ENCODE measurements at places on chromosomes 12 and 14. TPM values are rescaled to one million over a fixed set of nuclear protein-coding genes. Genes with fewer than 3 reads are reported as not detected.

TCL1A gene
- polyA plus RNA-seq, result not detected

DNA sequence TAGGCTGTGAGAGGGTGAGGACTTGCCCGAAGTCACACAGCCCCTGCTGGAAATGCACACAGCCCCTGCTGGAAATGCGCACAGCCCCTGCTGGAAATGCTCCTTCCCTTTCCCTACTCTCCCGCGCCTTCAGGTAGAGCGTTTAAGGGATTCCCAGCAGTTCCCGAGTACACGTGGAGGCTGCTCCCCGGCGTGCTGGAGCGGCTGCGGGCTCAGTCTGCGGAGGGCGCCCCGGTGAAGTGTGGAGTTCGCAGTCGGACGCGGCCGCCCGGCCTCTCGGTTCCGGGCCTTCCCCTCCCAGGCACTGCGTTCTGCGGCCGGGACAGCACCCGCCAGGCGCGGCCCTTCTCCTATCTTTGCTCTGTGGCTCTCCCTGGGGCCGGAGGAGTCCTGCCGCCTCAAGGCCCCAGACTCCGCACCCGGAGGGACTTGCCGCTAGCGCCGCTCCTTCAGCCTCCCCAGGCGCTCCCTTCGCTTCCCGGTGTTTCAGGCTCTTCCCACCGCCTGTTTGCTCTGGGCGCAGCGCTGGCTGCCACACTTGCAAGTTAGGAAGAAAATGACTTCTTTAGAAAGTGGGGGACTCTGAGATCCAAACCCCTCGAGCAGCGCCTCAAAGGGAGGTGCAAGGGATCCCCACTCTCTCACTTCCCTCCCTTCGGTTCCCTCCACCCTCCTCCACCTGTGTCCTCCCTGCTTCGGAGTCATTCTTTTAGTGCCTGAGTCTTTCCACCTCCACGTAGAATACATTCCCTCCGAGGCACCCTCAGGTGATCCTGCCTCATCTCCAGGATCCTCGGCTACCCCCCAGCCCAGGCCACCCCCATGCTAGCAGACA, 8.3 kb upstream of the TBX5 start:
- DNase-seq, result no peak

DNA sequence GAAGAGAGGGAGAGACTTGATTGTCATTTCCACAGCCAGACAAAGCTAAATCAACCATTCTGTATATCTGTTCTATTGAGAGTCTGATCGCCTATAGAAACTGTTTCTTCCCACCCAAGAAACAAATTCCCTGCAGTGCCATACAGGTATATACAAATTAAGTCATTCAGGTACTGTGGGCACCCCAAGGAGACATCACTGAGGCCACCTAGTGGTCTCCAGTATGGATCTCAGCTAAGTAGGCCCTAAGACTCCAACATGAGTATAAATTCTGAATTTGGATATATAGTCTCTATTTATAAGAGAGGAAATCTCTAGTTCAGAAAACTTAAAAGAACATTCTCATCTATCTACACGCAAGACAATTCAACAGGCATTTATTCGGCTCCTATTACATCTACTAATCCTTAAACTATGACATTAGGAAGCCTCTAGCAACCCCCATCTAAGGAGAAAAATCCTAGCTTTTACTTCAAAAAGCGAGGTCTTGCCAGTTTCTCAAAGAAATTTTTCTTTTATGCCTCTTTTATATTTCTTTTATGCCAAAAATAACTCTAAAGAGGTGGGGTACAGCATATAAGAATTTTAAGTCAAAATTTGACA, 62.6 kb downstream of the DCAF5 start:
- DNase-seq, result peak; percentile 32

AICDA gene
- polyA plus RNA-seq, result not detected

DNA sequence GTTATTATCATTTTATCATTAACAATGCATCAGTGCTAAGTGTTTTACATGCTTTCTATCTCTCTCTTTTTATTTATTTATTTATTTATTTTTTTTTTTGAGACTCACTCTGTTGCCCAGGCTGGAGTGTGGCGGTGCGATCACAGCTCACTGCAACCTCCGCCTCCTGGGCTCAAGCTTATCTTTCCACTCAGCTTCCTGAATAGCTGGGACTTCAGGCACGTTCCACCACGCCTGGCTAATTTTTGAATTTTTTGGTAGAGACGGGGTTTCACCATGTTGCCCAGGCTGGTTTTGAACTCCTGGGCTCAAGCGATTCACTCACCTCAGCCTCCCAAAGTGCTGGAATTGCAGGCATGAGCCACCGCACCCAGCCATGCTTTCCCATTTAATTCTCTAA, 3.9 kb upstream of the BTG1 start:
- DNase-seq, result no peak

GRCh38 chr12:14396071-14396470, 30.6 kb downstream of the ATF7IP start:
- no peak for DNase-seq

DNA sequence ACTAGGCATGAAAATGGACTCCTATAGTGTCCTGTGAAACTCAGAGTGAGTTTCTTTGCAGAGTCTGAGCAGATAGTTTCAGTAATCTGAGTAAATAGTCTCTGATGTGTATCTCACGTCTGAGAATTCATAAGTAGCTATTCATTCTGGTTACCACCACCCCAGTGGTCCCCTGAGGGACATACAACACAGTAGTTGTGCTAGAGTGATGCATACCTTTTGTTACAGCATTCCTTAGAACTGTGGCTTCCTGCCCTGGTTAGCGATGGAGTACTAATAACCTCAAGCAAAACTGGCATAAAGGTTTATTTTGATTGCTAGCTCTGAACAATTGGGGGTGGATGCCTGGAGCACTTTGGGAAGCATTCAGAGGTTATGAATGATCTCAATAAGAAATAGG, 114.7 kb downstream of the DAAM1 start:
- no peak for DNase-seq

GRIN2B gene
- polyA plus RNA-seq, result not detected

DNA sequence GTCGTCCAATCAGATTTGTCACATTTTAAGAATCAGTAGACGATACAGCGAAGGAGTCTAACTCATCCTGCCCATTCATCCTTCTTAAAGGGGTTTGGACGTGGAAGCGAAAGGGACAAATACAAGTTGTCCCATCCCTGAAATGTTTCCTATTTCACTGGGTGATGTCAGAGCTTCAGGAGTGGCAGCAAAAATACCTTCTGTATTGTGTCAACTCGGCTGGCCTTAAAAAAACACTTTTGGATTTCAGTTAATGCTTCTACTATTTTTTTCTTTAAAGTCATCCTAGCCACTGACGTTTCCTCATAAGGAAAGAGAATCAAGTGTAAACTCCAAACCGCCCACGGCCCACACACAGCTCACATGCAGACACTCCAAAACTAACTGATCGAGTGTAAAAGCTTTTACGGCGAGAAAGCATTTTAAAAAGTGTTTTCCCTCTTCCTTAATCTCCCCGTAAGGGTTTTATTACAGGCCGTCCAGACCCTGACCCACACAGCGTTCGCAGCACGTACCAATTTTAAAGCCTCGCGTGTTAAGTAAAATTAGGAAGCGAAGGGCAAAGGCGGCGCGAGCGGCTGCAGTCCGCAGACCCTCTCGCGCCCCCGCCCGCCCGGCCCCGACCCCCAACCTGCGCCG, 593 bp downstream of the CFL2 start:
- DNase-seq, result no peak

KRT3 gene
- polyA plus RNA-seq, result not detected

NYNRIN gene
- polyA plus RNA-seq, result 4.7 TPM

PLXNC1 gene
- 0.28 TPM for polyA plus RNA-seq

DNA sequence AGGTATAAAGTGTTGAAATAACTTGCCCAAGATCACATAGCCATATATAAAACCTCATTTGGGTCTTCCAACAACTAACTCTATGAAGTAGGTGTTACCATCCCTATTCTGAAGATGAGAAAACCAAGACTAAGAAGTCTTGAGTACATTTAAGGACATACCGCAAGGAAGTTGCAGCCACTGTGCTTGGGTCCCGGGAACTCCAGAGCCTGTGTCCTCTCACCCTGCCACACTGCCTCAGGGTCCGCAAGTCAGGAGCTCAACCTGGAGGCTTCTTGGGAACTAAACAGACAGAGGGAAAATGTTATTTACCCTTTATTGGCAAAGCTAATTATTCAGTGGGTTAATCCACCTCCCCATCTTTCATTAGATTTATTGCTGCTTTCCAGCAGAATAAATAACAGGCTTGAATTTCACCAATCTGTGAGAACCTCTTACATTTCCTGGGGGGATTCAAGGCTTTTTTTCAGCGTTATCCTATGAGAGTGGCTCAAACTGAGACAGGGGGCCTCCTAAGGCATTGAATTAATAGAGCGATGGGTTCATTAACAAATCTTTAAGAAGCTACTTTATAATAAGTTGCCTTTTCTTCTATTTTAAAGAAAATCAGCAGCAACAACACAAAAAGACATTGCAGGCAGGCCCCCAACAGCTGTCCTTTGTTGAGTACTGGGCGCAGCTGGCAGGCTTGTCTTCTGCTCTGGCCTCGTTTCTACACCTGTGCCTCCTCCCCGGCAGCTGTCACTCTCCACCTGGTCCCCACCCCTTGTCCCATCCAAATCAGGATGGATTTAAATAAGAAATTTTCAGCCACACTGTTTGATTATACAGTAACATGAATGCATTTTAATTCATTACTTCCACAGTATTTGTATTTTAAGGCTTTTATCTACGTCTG, 25.3 kb downstream of the PHLDA1 start:
- DNase-seq, result no peak

- no peak for DNase-seq
Measured at GRCh38 chr14:75612157-75612556, 33.7 kb downstream of the FLVCR2 start.

- no peak for DNase-seq
Measured at GRCh38 chr14:91333650-91334039, 84.0 kb downstream of the CCDC88C start.

DNA sequence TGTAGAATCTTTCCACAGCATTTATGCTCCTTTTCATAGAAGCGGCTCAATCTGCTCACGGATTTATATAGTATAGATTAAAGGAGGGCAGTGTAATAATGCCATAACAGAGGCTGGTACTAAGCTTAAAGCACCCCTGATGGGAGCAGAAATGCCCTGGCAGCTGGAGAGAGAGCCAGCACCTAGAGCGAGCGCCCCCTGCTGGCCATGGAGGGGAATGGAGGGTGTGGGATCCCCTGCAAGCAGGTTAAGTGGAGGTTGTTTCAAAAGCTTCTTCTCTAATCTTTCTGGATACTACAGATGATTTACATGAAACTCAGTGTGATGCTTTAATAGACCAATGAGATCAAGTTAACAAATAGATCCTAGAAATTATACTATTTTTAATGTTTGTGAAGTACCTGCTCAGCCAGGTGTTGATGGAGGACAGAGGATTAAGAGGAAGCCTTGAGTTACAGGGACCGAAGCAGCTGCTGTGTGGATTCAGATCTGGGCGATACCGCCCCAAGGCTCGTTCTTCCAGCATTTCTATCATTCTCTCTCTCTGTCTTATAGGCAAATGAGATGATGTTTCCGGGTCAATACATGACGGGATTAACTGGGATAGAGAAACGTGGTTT, 1519.3 kb upstream of the TMEM132C start:
- DNase-seq, result peak; percentile 69

PLEKHA5 gene
- polyA plus RNA-seq, result 6.7 TPM

GRCh38 chr12:1587927-1588574, 6.3 kb downstream of the FBXL14 start:
- DNase-seq, result no peak

TEX22 gene
- polyA plus RNA-seq, result 0.26 TPM

DNA sequence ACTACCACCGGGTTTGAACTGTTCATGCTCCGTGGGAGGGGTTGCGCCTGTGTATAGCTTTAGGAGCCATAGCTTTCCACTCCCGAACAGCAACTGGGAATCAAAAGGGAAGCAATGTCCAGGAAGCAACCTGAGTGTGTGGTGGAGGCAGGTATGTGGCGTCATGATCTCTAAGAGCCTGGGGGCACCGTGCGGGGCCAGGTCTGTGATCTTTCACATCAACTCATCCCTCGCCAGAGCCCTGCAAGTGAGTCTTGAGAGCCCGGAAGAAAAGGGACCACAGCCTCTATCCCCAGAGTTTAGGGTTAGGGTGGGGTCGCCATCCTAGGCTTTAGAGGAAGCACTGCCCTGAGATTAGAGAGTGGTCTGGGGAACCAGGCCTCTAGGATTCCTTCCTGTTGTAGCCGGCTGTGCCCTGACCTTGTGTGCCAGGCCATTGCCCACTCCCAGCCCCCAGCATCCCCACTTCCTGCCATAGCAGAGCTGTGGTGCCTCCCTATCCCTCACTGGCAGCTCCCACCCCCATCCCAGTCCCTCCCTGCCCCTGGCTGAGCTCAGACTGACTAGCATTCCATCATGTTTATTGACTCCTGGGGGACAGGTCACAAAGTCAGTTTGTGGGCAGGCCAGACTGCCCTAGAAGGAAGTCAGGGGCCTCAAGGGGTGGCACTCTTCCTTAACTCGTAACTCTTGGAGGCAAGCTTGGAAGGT, 745 bp upstream of the ADCY4 start:
- peak; percentile 32 for DNase-seq

SALL2 gene
- polyA plus RNA-seq, result 7.5 TPM

- no peak for DNase-seq
Measured at GRCh38 chr14:30317729-30318128, 241.2 kb upstream of the G2E3 start.

CCDC60 gene
- not detected for polyA plus RNA-seq

GRCh38 chr14:67704484-67705089, 2.9 kb downstream of the RDH12 start:
- peak; percentile 59 for DNase-seq

OASL gene
- polyA plus RNA-seq, result 0.37 TPM

- peak; percentile 25 for DNase-seq
Measured at GRCh38 chr14:105143451-105144025, 25.0 kb downstream of the JAG2 start.

GRCh38 chr12:72521326-72521725, 249.2 kb downstream of the TRHDE start:
- no peak for DNase-seq

DNA sequence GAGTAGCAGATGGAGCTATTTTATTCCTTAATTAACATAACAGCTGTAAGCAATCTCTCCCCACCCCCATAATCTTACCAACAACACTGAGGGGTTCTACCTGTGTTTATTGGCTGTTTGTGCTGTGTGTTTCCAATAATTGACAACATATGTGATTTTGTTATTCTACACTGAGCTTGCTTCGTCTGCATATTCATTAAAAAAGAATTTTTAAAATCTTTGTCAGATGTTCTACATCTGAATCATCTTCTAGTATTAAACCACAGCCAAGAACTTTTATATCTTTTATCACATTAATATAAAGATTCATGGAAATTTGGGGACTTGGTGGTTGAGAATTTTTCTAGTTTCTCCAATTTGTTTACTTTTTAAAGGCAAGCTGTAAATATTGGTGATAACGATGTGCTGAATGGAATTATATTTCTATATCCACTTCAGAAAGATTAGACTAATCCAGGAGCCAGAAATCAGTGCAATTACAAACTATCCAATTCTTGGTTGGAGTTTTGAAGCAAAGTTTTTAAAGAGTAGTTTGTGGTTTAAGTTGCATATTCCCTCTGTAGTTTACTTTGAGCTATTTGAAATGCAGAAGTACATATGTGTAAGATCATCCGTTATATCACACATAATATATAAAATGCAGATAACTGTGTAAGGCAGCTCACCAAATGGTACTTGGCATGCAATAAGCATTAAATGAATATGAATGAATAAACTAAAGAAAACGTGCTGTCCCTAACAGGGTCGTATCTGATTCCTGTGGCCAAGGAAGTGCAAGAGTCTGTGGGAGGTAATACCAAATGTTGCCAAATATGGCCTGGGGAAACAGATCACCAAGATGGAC, 206.9 kb downstream of the PELI2 start:
- no peak for DNase-seq

Data from SK-N-SH (cell line).